ENCODE measurements at places on chromosomes 13 and 19.
A peak's percentile ranks its signal among the peaks of the same experiment; 100 is the strongest.

DNA sequence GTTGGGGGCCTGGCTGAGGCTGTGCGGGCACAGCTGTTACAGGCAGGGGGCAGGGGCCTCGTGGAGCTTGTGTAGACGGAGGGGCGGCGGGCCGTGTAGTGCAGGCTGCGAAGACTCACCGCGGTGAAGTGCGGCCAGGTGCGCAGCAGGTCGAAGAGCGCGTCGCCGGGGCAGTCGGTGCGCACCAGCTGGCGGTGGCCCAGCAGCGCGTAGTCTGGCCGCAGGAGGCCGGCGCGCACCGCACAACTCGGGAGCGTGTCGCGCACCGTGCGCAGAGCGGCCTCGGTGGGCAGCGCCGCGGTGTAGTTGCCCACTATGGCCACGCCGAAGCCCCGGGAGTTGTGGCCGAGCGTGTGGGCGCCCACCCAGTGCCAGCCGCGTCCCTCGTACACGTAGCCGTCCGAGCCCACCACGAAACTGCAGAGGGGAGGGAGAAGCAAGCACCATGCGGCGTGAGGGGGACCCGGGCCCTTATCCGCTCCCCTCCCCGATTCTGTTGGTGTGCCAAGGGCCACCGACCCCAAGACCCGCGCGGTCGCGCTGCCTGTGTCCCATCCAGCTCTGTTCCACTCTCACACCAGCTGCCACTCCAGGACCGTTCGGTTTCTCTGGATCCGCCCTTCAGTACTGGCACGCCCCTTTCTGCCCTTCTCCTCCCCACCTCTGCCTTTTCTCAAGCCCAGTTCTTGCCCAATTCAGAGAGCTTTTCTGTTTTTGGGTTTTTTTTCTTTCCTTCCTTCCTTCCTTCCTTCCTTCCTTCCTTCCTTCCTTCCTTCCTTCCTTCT, 5.4 kb upstream of the RASAL3 start:
- DNase-seq = peak; percentile 54

- DNase-seq = no peak
These were observed 15.8 kb upstream of the POP4 start for GRCh38 chr19:29590278-29590677.

GRCh38 chr13:28734906-28735305, 16.1 kb upstream of the SLC46A3 start:
- no peak for DNase-seq

- DNase-seq = no peak
These were observed 90.0 kb downstream of the CAB39L start for GRCh38 chr13:49353908-49354307.

GRCh38 chr19:18496167-18496979, 25.5 kb downstream of the ELL start:
- peak; percentile 67 for DNase-seq

GRCh38 chr13:79382545-79383275, 23.3 kb downstream of the RBM26 start:
- no peak for DNase-seq

GRCh38 chr19:16153582-16154336, 10.3 kb downstream of the HSH2D start:
- DNase-seq = no peak

- no peak for DNase-seq
These were observed 18.3 kb upstream of the IRS2 start for GRCh38 chr13:109804654-109805053.

DNA sequence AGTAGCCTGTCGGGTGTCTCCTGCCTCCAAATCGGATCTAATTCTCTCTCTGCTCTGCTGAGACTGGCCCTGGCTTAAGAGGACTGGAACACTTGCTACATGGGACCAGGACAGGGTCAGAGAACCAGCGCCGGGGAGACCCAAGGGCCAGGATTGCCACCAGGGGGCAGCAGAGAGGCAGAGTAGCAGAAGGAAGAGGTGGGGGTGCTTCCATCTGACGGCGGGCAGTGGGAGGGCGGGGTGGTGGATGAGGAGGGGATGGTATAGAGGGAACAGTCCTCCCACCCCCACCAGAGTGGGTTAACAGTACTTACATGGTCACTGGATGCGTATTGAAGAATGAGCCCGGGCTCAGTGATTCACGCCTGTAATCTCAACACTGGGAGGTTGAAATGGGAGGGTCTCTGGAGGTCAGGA, 11.9 kb downstream of the SELENOW start:
- peak; percentile 94 for DNase-seq

DNA sequence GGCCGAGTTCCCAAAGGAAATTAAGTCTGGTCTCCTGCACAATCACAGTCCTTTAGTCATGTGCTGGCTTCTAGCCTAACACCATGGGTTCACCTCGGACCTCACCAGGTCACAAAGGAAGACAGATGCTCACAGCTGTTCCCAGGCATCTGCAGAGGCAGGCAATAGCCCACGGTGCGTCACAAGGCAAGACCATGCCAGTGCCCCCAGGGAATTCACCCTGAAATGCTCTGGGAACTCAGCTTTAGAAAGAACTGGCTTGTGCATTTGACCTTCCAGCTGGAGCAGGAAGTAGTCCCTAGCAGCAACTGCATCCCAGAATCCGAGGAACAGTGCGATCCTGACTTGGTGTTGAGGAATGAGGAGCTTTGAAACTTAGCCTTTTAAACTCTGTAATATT, 96.8 kb upstream of the WASF3 start:
- no peak for DNase-seq

DNA sequence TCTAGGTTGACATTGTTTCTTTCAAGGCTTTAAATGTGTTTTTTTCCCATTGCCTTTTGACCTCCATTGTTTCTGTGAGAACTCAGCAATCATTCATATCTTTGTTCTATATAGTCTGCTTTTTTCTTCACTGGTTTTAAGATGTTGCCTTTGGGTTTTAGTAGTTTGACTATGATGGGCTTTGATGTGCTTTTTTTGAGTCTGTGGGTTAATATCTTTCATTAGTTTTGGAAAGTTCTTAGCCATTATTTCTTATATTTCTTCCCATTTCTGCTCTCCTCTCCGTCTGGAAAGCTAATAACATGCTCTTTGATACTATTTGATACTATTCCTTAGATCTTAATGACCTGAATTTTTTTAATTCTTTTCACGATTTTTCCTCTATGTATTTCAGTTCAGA, 32.7 kb downstream of the CCDC8 start:
- DNase-seq = no peak

GRCh38 chr19:13150931-13151604, 857 bp downstream of the IER2 start:
- peak; percentile 62 for DNase-seq

DNA sequence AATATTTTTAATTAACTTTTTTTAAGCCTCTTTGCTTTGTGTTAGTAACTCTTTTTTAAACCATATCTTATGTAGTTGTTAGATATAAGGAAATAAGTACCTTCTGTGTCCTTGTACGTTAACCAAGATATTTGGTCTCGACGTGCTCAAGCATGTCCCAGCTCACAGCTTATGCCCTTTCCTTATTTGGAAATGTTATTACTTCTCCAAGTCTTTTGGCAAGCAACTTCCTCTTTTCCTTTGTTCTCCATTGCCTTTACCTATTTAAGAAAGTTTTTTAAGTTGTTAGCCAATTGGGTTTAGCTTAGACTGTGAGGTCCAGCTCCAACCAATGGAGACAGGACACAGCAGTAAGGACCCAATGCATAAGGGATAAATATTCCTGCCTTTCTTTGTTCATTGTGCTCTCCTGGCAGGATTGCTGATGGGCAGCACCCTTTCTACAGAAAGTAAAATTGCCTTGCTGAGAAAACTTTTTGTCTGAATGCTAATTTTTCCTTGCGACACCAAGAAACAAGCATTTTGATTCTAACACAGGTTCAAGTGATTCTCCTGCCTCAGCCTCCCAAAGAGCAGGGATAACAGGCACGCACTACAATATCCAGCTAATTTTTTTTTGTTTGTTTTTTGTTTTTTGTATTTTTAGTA, 5.2 kb downstream of the DKKL1 start:
- no peak for DNase-seq

DNA sequence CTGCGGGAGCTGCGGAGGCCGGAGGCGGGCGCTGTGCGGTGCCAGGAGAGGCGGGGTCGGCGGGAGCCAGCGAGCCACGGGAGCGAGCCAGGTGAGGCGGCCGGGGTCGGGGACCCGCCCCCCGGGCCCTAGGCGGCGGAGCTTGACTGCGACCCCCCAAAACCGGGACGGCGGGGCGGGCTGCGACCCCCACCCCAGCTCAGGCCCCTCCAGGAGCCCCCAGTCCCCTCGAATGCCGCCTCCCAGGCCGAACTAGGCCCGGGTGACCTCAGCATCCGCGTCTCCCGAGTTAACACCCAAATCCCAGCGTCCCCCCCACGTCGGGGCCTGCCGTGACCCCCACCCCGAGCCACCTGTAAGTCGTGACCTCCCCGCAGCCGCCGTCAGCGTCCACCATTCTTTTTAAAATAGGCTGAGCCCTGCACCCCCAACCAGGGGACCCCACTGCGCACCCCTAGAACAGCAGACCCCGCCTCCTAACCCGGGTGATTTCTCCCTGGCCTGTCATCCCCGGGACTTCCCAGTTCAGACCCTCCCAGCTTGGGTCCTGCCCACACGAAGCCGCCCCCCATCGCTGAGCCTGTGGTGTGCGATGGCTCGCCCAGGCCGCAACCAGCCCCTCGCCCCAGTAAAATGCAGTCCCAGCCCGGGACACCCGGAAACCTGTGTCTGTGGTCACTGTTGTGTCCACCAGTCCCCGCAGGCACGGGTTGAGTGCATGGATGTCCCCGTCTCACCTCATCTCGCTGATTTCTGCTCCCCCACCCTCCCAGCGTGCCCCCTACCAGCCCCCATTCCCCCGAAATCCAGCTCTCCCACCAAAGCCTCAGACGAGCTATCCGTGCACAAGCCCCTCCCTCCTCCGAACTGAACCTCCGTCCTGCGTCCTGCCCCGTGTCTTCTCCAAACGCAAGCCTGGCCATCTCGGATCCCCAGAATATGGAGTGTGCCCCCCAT, 551 bp downstream of the FZR1 start:
- peak; percentile 45 for DNase-seq

- DNase-seq = no peak
These were observed 9.5 kb downstream of the IER2 start for GRCh38 chr19:13159713-13160112.

- no peak for DNase-seq
These were observed 405.8 kb downstream of the FGF9 start for GRCh38 chr13:22076658-22077057.

GRCh38 chr19:1263188-1263587, 5.9 kb upstream of the CIRBP start:
- no peak for DNase-seq

DNA sequence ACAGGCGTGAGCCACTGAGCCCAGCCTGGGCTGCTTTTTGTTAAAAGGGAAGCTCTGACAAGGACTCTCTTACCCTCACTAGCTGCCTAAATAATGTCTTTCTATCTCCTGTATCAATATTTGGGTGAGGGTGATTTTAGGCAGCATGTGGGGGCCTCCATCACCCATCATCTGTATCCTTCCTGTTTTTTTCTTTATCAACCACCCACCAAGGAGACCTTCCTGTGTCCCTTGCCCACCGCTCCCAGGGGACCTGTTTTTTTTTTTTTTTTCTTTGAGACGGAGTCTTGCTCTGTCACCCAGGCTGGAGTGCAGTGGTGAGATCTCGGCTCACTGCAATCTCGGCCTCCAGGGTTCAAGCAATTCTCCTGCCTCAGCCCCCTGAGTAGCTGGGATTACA, 5.4 kb upstream of the NDUFB7 start:
- DNase-seq = no peak

DNA sequence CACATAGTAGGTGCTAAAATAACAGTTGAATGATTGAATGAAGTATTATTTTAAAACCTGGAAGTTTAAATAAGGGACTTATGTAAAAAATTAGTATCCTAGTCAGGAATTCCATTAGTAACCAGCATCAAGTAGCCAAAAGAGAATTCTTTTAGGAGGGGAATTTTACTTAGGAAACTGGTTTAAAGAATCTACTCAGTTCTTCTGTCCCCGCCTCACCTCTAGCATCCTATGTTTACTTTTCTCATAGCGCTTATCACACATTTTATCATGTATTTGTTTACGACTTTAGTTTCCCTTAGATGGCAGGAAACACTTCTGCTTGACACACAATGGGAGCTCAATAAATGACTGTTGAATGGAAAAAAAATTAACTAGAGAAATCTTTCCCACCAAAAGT, 229.0 kb downstream of the KLF5 start:
- DNase-seq = no peak

DNA sequence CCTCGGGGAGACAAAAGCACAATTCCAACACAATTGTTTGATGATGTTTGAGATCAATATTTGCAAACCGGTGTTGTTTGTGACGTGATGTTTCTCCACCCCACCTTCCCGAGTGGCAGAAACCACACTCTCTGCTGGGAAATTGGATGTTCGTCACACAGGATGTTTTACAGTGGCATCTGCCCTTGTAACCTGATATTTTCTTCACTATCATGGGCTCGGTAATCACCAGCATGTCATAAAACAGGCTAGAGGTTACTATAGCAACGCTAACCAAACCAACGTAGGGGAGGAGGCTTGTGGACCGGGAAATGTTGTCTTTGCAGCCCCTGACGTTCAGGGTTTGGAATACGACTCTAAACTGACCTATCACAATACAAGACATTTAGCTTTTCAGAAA, 454.5 kb downstream of the IRS2 start:
- DNase-seq = no peak

DNA sequence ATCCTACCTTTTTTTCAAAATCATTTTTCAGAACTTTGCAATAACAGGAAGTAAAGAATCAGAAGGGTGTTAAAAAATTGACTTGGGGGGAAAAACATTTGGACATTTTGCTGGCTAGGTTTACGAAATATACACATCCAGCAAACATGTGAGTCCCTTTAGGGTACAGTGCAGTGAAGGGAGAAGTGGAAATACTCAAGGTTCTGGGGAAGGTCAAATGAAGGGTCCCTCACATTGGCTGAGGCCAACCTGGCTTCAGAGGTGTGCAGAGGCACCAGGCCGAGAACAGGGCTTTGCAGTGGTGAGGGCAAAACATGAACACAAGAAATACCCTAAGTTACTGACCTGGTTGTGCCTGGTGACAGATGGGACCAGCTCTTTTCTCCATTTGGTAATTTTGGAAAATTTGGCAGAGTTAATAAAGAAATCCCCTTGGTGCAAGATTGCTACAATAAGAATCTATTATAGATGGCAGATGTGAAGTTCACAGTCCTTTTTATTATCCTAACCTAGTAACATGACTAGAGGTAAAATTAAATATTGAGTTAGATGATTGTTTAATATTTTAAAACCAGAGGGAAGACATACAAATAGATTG, 1.5 kb upstream of the UPF3A start:
- DNase-seq = no peak

DNA sequence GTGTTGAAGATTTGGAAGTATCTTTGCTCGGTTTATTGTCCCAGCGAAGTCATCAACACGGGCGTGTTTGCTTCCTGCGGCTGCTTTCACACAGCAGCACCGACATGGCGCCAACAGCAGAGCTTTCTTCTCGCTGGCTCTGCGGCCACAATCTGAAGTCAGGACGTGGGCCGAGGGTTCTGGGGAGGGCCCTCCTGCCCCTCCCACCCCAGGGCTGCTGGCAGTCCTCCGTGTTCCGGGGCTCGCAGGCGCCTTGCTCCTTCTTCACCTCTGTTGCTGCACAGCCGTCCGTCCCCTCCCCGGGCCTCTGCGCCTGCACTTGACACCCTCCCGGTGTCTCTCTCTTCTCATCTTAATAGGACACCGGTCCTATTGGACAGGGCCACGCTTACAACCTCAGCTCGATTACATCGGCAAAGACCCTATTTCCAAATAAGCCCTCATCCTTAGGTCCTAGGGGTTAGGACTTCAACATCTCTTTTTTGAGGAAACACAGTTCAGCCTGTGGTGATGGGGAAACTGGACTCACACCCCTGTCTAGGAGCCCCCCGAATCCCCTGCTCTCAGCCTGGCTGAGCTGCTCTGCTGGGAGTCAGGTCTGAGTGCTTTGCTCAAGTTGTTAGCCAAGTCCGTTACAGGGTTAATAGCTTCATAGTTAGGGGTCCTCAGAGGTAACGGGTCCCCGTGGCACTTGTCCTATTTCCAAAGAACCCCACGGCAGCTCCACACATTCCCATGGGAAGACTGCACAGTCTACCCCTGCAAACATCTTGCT, 2.7 kb upstream of the TEX29 start:
- no peak for DNase-seq

All from activated T-cell treated with anti-CD3 and anti-CD28 coated beads, Interleukin-2, amount 50 U/mL, for 48 hours (primary cell).